ENCODE measurements at places on chromosomes 1 and 21. TPM values are rescaled to one million over a fixed set of nuclear protein-coding genes. Genes with fewer than 3 reads are reported as not detected.

Gene ABCD3
- total RNA-seq = 38.8 TPM

- H3K27me3 ChIP-seq = no peaks in the 10 kb centered on the region
- H3K4me3 ChIP-seq = no peak overlapping the region
- no peaks in the 10 kb centered on the region for H3K4me1 ChIP-seq
- no peak for DNase-seq
- H3K27ac ChIP-seq = no peak overlapping the region
- no peaks in the 10 kb centered on the region for H3K36me3 ChIP-seq
These were observed 142.7 kb downstream of the PLPPR4 start for GRCh38 chr1:99407018-99407417.

DNA sequence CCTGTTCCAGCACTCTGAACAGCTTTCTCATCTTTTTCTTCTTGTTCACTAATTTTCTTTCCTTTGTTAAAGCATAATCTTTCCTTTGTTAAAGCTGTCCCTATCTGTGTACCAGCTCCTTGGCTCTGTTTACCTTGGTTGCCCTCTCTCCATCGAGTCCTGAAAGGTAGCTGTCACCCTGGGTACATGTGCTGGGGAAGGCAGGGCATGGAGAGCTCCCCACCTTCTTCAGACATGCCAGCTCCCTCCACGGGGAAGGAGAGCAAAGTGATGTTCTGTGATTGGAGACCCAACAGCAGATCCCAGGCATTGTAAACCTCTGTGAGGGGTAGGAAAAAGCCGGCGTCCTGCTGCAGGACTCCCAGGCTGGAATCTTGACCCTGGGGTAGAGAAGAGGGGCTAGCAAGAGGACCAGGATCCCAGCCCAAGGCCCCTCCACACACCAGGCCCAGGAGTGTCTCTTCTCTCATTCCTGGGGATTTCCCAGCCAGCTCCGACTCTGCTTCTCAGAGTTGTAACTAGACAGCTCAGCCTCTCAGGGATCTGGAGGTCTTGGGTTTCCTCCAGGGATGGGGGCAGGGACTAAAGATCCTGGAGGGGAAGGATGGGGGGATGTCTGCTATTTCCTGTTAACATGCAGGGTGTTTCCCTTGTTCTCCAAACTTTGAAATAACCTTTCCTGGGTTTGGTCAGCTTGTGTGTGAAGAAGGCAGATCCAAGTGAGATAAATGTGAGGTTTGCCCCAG is 34.4 kb downstream of the TMCC2 start:
- H3K4me3 ChIP-seq = no peak overlapping the region
- no peak overlapping the region for H3K27ac ChIP-seq
- no peaks in the 10 kb centered on the region for H3K4me1 ChIP-seq
- no peak for DNase-seq
- H3K27me3 ChIP-seq = no peaks in the 10 kb centered on the region

GRCh38 chr1:225509770-225510169 is 81.9 kb upstream of the LBR start:
- no peak overlapping the region for H3K4me3 ChIP-seq
- peak overlapping the region; percentile 62 for H3K27ac ChIP-seq

DNA sequence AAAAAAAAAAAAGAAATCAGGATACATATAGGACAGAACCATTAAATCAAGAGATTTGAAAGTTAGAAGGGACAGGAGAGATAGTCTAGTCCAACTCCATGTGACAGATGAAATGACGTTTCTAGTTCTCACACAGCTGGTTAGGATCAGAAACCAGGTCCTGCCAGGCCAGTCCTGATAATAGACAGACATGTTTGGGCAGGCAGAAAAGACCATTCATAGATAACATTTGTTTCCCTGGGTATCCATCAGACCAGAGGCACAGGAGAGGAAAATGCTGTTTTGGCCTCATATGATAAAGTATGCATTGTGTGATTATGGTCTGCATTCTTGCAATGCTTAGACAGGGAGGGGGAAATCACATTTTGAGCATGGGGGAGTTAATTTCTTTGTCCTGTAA is 29.3 kb downstream of the ZBTB8B start:
- H3K27ac ChIP-seq = no peak overlapping the region
- H3K4me1 ChIP-seq = peaks cover 7% of the 10 kb centered on the region
- H3K4me3 ChIP-seq = no peak overlapping the region
- H3K36me3 ChIP-seq = no peaks in the 10 kb centered on the region

Gene PIGR
- 7.1 TPM for total RNA-seq

Gene LMX1A
- not detected for total RNA-seq

GRCh38 chr1:158943059-158943458 is 11.7 kb downstream of the PYHIN1 start:
- DNase-seq = no peak
- no peak overlapping the region for H3K27ac ChIP-seq
- no peaks in the 10 kb centered on the region for H3K4me1 ChIP-seq
- H3K4me3 ChIP-seq = no peak overlapping the region
- H3K36me3 ChIP-seq = no peaks in the 10 kb centered on the region

GRCh38 chr1:21232044-21232443 is 55.3 kb upstream of the EIF4G3 start:
- no peak for DNase-seq
- H3K4me1 ChIP-seq = no peaks in the 10 kb centered on the region
- H3K27ac ChIP-seq = no peak overlapping the region
- no peaks in the 10 kb centered on the region for H3K27me3 ChIP-seq
- H3K4me3 ChIP-seq = no peak overlapping the region

GRCh38 chr21:37868446-37869295 is 47.6 kb downstream of the KCNJ6 start:
- H3K27me3 ChIP-seq = no peaks in the 10 kb centered on the region

DNA sequence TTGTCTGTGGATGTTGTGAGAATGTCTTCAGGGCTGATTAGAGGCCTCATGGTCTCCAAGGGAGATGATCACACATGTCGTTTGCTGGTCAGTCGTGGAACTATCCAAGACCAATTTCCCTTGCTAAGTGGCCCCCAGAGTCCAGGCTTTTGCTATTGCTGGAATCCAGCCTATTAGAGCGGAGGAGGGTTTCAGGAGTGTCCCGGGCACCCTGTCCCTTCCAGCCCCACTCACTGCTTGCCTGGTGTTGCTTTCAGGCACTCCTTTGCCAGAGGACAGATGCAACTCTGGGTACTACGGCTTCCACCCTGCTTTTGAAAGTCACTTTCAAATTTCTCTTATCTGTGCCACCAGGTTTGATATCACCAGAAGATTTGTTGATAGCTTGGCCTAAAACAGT is 149.1 kb downstream of the NOS1AP start:
- no peaks in the 10 kb centered on the region for H3K27me3 ChIP-seq
- no peak for DNase-seq
- no peak overlapping the region for H3K4me3 ChIP-seq
- no peak overlapping the region for H3K27ac ChIP-seq
- no peaks in the 10 kb centered on the region for H3K36me3 ChIP-seq

- no peak overlapping the region for H3K27ac ChIP-seq
- no peaks in the 10 kb centered on the region for H3K27me3 ChIP-seq
- H3K36me3 ChIP-seq = no peaks in the 10 kb centered on the region
- no peaks in the 10 kb centered on the region for H3K4me1 ChIP-seq
These were observed 36.0 kb upstream of the KIF26B start for GRCh38 chr1:245118806-245119205.

Gene STMN1
- 80.3 TPM for total RNA-seq

DNA sequence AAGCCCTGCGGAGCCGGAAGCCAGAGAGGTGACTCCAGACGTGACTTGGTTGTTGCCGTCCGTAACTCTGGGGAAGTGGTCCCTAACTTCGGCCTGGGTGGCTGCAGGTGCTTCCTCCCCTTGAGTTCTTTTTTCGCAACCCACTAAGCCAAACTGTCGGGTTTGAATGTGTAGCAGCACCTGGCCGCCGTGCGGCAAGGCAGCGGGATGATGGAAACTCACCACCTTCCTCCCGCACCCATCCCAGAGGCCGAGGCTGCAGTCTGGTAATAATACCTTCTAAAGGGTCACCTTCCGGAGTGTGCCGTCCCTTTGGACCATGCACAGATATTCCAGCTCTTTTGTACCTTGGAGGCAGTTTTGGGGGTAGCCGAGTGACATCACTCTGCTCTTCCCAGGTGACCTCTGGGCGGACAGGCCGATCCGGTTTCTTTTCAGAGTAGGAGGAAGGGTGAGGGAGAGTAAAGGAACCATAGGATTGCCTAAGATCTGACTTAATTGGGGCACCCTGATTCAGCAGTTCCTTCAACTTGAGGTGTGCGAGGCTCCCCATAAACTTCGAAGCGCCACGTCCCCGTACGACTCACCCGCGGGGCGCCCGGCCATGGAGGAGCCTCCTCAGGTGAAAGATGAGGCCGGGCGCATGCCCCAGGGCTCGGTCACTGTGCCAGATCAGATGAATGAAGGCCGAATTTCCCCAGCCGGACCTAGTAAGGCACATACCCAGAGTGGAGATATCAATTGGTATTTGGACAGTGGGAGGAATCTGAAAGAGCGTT is 1.0 kb downstream of the KCNK1 start:
- peak overlapping the region; percentile 87 for H3K27ac ChIP-seq
- no peaks in the 10 kb centered on the region for H3K27me3 ChIP-seq
- no peaks in the 10 kb centered on the region for H3K36me3 ChIP-seq
- no peaks in the 10 kb centered on the region for H3K4me1 ChIP-seq
- DNase-seq = peak; percentile 25
